ENCODE measurements at places on chromosomes 12 and 14. TPM values are rescaled to one million over a fixed set of nuclear protein-coding genes. Genes with fewer than 3 reads are reported as not detected.

The PKP2 gene
- 0.06 TPM for polyA plus RNA-seq

The ST8SIA1 gene
- 0.12 TPM for polyA plus RNA-seq

The SLC17A8 gene
- polyA plus RNA-seq, result not detected

The LTA4H gene
- polyA plus RNA-seq, result 71.5 TPM

The KLHL42 gene
- 11.7 TPM for polyA plus RNA-seq

The CCDC38 gene
- not detected for polyA plus RNA-seq

The SSTR1 gene
- 0.08 TPM for polyA plus RNA-seq

The IL22 gene
- polyA plus RNA-seq, result not detected

The KRT3 gene
- polyA plus RNA-seq, result not detected

The CD163L1 gene
- 0.41 TPM for polyA plus RNA-seq

The KLHL28 gene
- polyA plus RNA-seq, result 1.3 TPM

The RIMKLB gene
- polyA plus RNA-seq, result 24.5 TPM

The DIO2 gene
- polyA plus RNA-seq, result 0.91 TPM

The LTBP2 gene
- polyA plus RNA-seq, result 58.8 TPM

The LALBA gene
- polyA plus RNA-seq, result not detected

The TAS2R42 gene
- polyA plus RNA-seq, result not detected

The SERPINA1 gene
- polyA plus RNA-seq, result 11.3 TPM

The ARHGAP9 gene
- polyA plus RNA-seq, result 1.0 TPM

The NKX2-1 gene
- polyA plus RNA-seq, result not detected

The OR4E2 gene
- not detected for polyA plus RNA-seq

The DHRS2 gene
- polyA plus RNA-seq, result 1.2 TPM

The MTERF2 gene
- 9.6 TPM for polyA plus RNA-seq

The SAMD4A gene
- 5.9 TPM for polyA plus RNA-seq

The ALDH1L2 gene
- polyA plus RNA-seq, result 3.4 TPM

The TSPAN31 gene
- 42.8 TPM for polyA plus RNA-seq

The OR6C2 gene
- not detected for polyA plus RNA-seq

The GYS2 gene
- not detected for polyA plus RNA-seq

The PRICKLE1 gene
- 1.2 TPM for polyA plus RNA-seq

The KLRB1 gene
- not detected for polyA plus RNA-seq

The FERMT2 gene
- 54.5 TPM for polyA plus RNA-seq

The MYO1H gene
- not detected for polyA plus RNA-seq

The SOAT2 gene
- 0.13 TPM for polyA plus RNA-seq

The PARPBP gene
- polyA plus RNA-seq, result 3.1 TPM

The SELPLG gene
- 2.8 TPM for polyA plus RNA-seq

The TPH2 gene
- not detected for polyA plus RNA-seq

The TMTC2 gene
- 6.0 TPM for polyA plus RNA-seq

The DBX2 gene
- polyA plus RNA-seq, result not detected

The POU6F1 gene
- polyA plus RNA-seq, result 1.9 TPM

The KCNMB4 gene
- 1.0 TPM for polyA plus RNA-seq

The FBXO21 gene
- 44.2 TPM for polyA plus RNA-seq

The GPHB5 gene
- polyA plus RNA-seq, result not detected

The COX8C gene
- polyA plus RNA-seq, result not detected

The RERG gene
- polyA plus RNA-seq, result 0.84 TPM

The CCDC175 gene
- polyA plus RNA-seq, result not detected

The TCL1B gene
- not detected for polyA plus RNA-seq

The OR4L1 gene
- polyA plus RNA-seq, result not detected

The XRCC3 gene
- polyA plus RNA-seq, result 10.7 TPM

The SLC7A8 gene
- 0.96 TPM for polyA plus RNA-seq

All from SK-N-SH (cell line).